Cortex of kidney (tissue), 1 donor: ENCODE measurements at places on chromosomes 1 and 21.

DNA sequence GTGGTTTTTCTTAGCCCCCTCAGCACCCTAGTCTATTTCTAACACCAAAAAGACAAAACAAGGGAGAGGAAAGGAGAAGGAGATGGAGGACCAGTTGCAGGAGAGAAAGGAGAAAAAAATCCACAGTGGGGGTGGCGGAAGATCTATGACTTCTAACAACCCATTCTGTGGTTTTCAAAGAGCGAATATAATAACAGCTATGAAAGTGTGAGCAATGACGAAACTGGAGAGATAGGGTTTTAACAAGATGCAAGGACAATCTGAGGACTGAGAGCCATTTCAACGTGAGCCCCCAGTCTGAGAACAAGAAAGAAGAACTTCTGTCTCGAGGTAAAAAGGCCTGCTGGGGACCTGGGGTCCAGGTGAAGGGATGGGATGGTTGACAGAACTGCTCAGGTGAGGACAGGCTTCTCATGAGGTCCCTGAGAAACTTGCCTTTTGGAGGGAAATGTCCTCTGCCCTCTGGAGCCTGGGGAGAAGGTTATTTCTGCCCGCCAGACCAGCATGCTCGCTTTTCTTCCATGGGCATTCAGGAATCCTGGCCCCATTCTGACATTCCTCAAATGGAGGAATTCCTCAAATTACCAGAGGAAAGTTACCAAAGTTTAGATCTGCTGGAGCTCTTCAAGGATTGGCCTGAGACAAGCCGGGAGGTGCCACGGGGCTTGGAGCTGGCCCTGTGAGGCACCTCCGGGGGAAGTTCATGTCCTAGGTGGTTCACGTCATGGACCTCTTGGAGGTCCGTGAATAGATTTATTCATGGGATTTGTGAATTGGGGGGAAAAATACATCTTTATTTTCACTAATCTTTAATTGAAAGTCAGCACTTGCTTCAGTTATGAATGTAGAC is at the start of gene CD160:
CD160 (plus strand) TSS at position 270 of the 850 bp plus-strand sequence. CDS start 8,829 bp downstream, outside the sequence.
- no peak for DNase-seq

DNA sequence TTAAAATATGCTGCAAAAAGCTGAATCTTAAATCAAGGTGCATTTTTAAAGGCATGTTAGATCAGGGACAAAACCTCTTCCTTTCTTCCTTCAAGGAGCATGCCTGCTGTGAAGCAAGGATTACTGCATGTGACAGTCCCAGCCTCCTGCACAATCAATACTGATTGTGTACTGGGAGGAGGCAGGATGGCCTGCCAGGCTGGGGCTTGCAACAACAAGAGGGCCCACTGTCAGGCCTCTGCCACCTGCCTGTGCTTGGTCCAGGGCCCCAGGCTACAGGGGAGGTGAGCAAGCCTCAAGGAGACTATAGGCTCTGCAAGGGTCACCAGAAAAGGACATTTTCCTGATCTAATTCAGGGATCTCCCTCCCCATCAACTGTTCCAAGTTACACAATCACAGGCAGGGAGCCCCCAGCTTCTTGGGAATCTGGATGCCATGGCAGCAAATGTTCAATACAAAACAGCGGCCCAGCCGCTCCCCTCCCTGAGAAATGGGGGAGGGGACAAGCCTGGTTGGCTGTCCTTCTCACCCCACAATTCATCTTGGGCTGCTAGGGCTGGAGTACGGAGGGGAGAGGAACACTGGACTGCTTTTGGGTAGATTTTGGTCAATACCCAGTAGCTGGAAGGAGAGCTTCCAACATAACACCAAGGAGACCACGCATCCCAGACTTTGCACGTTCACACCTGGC is 76.7 kb downstream of the SSBP3 start:
- DNase-seq, result no peak

- no peak for DNase-seq
Measured at GRCh38 chr1:10075732-10076131, 43.0 kb downstream of the UBE4B start.

DNA sequence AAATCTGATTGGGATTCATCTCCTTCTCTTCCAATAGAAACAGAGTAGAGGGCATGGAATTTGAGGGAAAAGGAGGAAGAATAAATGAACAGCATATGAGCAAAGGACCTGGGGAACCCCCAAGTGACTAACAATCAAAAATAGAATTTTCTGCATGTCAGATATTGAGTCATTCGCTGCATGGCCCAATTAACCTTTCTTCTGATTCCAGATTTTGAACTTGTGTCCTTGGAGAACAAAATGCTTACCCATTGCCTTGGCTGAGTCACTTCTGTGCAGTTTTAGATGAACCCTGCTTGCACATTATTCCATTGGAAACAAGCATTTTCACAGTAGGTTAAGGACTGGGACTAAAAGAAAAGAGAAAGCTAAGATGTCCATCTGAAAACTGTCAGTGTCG is 390.5 kb downstream of the ST6GALNAC3 start:
- no peak for DNase-seq

DNA sequence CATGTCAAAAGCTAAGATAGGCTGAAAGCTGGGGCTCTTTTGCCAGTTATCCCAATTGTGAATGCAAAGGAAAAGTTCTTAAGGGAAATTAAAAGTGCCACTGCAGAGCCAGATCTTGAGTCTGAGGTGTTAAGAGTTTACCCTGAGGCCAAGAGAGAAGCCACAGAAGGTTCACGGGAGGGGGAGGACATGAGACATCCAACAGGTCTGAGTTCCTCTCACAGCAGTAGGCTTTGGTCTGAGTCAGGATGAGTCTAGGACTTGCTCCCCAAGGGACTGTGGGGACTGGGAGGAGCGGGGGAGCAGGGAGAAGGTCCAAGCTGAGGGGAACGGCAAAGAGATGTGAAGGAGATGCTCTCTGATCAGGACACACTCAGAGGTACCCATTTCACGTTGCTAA is 411.2 kb upstream of the CAMK1G start:
- no peak for DNase-seq

GRCh38 chr1:53929246-53929960 is 16.1 kb downstream of the IFT25 start:
- DNase-seq, result no peak

- no peak for DNase-seq
Measured at GRCh38 chr1:211874521-211875347, 44.2 kb upstream of the LPGAT1 start.
